Adipocyte (in vitro differentiated cells): ENCODE measurements at places on chromosomes 2 and 18.

DNA sequence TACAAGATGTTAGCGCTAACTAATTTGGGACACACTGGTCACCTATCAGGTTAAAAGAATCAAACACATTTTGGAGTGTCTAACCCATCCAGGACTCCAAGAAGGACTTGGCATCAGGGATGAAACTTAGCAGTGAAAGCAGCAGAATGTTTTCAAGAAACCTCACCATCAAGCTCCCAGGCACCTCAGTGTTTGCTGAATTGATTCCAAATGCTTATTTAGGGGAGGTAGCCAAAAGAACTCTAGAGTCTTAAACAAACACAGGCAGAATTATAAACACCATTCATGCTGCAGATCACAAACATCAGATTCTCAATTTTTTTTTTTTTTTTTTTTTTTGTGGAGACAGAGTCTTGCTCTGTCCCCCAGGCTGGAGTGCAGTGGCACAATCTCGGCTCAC, 122.8 kb upstream of the UXS1 start:
- DNase-seq: no peak

GRCh38 chr2:156466739-156467405, 30.7 kb downstream of the GPD2 start:
- peak; percentile 62 for DNase-seq

DNA sequence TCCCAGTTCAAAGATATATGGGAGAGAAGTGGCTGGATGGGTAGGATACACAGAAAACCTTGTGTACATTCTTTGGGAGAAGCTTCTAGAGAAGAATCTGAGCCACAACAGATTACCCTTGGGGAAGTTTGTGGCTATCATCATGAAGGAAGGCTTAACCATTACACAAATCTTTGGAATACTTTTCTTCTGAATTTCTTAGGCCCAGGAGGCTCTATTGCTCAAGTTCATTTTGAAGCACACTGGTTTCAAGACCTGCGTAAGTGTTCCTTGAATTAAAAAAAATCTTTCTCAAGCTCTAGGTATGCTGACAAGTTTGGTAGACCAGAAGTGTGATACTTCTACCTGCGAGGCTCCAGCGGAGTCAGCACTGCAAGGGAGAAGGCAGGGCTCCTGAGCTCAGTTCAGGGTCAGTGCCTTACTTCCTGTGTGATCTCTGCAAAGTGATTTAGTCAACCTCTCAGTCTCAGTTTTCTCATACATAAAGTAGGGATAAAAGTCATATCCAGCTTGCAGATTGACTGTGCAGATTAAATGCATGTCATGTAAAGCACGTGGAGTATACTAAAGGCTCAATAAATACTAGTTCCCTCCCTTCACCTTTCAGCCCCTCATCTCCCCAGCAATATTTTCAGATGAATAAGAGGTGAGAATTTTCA, 438.6 kb downstream of the DLGAP1 start:
- DNase-seq: peak; percentile 4

GRCh38 chr2:70947556-70948184, 12.0 kb downstream of the ATP6V1B1 start:
- peak; percentile 29 for DNase-seq

GRCh38 chr18:62588217-62588616, 65.4 kb downstream of the ZCCHC2 start:
- DNase-seq: no peak

DNA sequence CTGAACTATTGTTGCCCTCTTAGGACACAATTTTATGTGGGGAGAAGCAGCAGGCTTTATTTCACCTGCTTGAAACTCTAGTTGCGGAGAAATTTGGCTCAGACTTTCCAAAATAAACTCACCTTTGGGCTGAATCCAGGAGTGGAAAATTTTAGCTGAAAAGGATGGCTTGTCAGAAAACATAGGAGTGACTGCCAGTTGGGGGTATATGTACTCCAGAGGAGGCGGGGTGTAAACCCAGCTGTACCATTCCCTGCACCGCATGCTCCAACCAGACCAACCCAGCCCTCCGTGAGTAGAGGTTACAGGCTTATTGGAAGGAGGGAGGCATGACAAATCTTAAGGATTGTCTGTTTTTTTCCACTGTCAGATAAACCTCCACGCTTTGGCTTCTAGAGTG, 53.8 kb downstream of the PRKCE start:
- no peak for DNase-seq

- no peak for DNase-seq
Measured at GRCh38 chr18:8536922-8537321, 72.3 kb upstream of the RAB12 start.

DNA sequence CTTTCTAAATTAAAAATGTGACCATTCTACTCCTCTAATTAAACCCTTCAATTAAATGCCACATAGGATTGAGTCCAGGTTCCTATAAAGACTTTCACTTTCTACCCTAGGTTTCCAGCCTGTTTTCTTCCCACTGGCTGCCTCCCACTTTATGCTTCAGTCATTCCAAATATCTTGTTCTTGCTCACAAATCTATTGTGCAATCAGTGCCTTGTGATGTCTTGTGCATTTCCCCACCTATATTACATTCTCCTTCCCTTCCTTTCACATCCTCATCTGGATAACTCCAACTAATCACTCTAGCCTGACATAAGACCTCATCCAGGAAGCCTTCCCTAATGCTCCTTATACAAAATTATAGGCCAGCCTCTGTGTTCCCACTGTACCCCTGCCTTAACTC, 281.7 kb upstream of the LRATD1 start:
- no peak for DNase-seq

GRCh38 chr2:196086517-196087368, 18.1 kb upstream of the DNAH7 start:
- no peak for DNase-seq

GRCh38 chr2:159604159-159604558, 12.2 kb downstream of the BAZ2B start:
- DNase-seq: no peak
